ENCODE measurements at places on chromosomes 6 and 20.
A peak's percentile ranks its signal among the peaks of the same experiment; 100 is the strongest.

GRCh38 chr20:58756450-58756775 lies 63.8 kb downstream of the NPEPL1 start:
- peak; percentile 8 for DNase-seq

- no peak for DNase-seq
Observed at GRCh38 chr6:7377961-7378360, 11.6 kb downstream of the CAGE1 start.

GRCh38 chr6:91462241-91462640 lies 875.4 kb upstream of the MAP3K7 start:
- DNase-seq, result no peak

DNA sequence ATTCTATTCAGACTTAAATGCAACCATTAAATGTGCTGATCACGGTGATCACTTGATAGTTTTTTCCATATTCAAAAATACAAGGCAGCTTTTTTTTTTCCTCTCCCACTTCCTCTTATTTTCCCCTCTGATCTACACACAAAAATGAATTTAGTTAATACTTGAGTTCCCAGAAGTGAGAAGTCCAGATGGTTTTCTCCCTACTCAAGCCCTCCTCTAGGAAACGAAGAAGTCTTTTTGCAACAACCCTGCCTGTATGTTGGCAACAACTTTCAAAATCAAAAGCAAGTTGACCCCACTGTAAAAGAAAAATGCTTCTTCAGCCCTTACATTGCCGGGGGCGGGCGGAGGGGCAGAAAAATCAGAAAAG lies 24.3 kb downstream of the ARHGAP18 start:
- DNase-seq, result no peak

DNA sequence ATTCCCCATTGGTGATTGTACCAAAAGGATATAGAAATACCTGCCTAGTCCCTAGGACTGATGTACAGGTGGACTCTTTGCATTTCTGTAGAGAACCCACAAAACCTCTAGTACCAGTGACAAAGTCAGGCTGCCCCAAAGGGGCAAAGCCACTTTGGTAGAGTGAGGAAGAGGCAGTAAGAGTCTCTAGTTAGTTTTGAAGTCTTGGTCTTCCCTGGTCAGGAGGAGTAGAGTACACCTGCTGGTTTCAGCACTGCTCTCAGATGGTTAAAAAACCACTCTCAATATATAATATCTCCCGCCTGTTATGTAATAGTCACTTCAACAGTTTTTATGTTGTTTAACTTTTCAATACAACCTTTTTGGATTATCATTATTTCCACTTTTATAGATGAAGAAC lies 344.9 kb downstream of the CDKAL1 start:
- no peak for DNase-seq

- no peak for DNase-seq
Observed at GRCh38 chr20:45949542-45950329, 15.3 kb downstream of the PCIF1 start.

DNA sequence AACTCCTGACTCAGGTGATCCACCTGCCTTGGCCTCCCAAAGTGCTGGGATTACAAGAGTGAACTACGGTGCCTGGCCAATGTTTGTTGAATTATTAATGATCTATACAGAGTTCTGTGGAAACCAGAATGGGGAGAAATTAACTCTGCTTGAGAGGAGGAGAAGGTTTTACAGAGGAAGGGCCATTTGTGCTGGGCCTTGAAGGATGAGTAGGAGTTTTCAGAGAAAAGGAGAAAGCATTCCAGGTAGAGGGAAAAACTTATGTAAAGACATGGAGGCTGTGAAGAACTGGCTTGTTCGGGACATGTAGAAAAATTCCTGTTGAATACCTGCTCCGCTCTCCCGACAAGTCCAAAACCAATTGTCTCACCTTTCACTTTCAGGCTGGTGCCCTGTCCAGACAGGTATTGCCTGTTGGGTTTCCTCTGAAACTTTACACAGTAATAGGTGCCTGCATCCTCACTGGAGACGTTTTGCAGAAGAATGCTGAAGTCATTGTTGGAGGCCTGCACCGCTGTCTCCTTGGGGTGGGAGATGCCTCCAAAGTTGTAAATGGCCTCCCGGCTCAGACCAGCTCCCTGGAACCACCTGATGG lies 11.3 kb upstream of the NSFL1C start:
- DNase-seq, result no peak

- no peak for DNase-seq
Observed at GRCh38 chr6:130697271-130697994, 129.8 kb upstream of the SMLR1 start.

DNA sequence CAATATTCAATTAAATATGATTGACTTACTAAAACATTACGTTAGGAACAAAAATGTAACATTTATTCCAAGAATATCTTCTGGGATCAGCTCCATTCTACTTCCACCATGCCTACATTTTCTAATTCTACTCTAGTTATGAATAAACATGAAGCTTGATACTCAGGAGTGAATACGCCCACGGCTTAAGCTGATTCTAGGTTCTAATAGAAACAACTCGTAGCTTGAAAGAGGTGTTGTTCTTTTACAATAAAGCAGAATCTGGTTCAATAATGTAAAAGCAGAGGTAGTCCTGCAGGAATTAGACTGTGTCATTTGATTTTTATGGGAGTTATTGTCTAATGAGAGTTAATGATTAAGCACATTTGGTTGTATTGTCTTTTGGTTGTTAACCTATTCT lies 107.3 kb upstream of the OLIG3 start:
- no peak for DNase-seq

DNA sequence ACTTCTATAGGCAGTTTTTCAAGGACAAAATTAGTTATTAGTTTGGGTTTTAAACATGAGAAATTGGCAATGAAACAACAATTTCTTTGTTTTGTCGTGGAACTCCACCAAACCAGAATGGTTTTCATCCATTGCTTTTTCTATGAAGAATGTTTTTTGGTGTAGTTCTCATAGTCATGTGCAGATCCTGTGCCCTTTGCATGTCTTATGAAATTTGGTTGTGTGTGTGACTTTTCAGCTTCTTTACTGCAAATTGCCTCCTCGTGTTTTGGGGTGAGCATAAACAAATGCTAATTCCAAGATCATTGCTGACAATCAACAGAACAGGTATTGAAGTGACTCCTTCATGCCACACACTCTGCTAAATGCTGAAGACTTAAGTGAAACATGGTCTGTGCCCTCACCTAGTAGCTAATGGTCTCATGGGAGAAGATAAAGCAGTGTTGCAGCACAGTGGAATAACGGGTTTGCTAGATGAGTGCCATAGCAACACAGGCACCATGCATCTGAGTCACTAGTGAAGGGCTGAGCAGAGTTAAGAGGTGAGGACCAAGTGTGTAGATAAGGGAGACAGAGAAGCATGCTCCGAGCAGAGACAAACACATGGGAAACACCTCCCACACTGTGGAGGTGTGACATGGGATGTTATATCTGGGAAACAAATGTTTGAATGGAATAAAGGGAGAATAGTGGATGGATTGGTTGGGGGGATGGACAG lies 120.0 kb downstream of the SLC16A10 start:
- DNase-seq, result no peak

GRCh38 chr20:19598117-19598850 lies 159.8 kb upstream of the RIN2 start:
- DNase-seq, result no peak

DNA sequence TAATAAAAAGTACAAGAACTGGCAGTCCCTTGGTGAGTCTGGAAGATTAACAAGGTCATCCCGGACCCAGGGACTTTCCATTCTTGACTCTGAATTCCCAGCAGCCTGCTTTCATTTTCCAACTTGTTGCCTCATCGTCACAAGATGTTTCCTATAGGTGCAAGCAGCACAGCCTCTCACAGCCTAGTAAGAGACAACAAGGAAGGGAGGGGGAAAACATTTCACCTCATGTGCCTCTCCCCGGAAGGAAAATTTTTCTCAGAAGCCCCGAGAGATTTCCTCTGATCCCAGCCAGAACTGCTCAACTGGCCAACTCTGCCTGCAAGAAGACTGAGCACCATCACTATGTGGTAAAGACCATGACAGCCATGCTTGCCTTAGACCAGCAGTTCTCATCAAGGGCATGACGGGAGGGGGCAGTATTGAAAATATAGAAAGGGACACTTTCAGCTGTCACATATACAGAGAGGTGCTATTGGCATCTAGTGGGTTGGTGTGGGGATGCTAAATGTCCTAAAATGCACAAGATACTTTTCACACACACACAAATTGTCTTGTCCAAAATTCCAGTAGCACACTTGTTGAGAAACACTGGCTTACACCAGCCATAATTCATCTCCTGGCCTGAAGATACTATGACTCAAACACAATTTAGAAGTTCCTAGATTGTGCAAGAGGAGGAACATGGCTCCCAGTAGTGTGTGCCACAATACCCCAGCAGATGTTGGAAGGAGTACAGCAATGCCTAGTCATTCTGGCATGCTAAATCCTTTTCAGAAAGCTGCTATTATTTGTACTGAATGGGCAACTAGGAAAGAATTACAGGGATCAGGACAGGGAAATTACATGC lies 10.8 kb upstream of the WTAP start:
- DNase-seq, result no peak

DNA sequence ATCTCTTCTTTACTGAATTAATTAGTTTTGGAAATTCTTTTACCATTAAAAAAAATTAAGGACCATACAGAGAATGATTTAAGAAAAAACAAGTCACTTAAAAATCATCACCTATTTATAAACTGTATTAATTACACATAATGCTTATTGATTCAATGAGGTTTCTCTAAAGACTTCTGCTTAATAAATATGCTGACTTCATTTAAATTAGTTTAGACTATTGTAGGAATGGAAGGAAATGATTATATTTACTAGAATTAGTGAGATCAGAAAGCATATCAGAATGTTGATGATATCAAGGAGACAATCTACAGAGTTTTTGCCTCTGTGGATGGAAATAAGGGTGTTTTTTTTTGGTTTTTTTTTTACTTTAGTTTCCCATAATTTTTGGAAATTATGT lies 34.6 kb upstream of the SMIM28 start:
- DNase-seq, result no peak

DNA sequence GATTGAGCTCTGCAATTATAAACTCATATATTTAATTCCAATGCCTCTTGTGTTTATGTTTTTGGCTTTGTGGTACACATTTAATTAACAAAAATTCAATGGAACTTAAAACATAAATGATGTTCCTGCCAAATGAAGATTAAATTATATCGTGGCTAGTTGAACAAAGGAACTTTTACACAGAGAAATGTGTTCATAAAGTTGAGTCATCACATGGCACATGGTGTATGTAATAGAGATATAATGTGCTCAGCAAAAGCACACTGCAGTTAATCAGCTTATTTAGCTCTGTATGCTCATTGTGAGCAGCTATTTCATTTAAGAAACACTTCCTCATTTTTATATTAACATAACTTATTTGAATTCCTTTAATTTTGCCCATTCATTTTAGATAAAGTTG lies 1295.6 kb upstream of the CITED2 start:
- DNase-seq, result no peak

- DNase-seq, result no peak
Observed at GRCh38 chr6:44255105-44255808, 2.1 kb downstream of the SLC35B2 start.

DNA sequence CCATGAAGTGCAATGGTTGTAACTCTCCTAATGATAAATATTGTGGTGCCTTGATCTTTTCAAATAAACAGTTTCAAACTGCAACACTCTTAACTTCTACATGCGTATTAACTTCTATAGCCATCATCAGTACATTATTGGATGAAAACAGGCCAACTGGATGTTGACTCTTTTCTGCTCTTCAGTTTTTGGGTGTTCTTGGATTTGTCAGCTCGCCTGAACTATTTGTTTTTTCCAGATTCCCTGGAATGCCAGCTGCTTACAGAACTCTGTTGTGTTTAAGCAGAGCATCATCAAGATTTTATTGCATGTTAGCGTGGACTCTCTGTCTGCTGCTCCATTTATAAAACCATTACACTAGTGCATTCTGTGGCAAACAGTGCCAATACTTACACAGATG lies 626.1 kb downstream of the HDGFL1 start:
- no peak for DNase-seq

GRCh38 chr6:137849181-137849980 lies 17.7 kb upstream of the TNFAIP3 start:
- peak; percentile 30 for DNase-seq

DNA sequence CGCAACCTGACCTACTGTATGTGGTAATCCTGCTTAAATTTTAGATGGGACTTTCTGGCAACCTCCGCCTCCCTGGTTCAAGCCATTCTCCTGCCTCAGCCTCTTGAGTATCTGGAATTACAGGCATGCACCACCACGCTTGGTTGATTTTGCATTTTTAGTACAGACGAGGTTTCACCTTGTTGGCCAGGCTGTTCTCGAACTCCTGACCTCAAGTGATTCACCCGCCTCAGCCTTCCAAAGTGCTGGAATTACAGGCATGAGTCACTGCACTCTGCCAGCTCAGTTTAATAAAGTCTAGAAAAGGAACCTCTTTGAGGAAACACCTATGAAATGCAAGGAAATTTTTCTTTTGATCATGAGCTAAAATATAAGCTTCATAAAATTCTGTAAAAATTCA lies 9.0 kb upstream of the PLCB4 start:
- no peak for DNase-seq

- peak; percentile 71 for DNase-seq
Observed at GRCh38 chr6:136607932-136608772, 57.9 kb upstream of the MAP7 start.

DNA sequence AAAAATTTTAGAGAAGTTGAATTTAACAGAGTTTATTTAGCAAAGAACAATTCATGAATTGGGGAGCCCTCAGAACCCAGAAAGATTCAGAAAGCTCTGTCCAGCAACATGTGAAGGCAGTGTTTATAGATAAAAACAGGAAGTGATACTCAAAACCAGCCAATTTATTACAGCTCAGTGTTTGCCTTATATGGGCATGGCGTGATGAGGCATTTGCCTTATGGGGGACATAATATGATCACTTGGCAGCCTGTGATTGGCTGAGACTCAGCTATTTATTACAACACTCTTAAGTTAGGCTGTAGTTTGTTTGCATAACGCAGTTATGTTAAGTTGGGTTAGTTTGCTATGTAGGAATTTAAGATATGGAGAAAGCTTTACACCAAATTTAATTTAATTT lies 11.5 kb downstream of the HLA-DPA1 start:
- no peak for DNase-seq

DNA sequence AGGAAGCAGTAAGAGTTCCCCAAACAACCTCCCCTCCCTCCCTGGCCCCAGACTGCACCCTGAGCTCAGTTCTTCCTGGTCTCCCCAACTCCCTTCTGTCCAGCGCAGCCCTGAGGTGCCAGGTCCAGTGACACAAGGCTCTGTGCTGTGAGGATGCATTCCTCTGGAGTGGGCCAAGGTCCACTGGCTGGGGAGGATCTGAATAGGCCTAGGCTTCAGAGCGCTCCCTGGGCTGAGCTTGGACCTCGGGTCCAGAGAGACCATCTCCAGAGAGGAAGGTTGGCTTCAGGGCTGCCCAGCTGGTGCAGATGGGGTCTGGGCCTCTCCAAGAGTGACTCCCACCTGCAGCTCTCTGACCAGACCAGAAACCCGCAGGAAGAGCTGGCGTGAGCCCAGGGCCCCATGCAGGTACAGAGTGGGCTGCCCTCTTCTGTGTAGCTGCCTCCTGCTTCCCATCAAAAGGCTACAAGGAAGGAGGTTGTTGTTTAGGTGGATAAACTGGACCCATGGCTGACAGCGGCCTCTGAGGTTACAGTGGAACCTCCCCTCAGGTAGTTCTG lies 52.3 kb upstream of the MLN start:
- no peak for DNase-seq
